Fibroblast of the conjunctiva (primary cell): ENCODE measurements at places on chromosomes 6 and 20.

DNA sequence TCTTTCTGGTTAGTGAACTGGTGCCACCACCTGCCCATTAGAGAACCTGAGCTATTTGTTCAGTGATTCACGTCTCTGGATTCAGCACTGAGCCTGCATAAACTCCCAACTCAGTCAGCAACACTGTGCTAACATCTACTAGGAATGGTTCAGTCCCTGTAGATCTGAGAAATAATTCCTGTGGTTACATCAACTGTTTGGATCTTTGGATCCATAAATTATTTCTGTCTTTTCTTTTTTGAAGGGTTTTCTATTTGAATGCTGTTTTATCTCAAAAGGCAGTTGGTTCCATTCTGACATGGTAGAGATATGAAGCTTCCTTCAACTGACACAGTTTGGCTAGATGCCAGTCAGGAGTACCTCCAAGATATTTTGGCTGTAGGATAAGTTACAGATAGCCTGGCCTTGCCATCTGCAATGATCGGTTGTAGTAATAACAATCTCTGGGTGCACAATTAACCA lies 125.9 kb downstream of the TRMT11 start:
- no peak for DNase-seq

DNA sequence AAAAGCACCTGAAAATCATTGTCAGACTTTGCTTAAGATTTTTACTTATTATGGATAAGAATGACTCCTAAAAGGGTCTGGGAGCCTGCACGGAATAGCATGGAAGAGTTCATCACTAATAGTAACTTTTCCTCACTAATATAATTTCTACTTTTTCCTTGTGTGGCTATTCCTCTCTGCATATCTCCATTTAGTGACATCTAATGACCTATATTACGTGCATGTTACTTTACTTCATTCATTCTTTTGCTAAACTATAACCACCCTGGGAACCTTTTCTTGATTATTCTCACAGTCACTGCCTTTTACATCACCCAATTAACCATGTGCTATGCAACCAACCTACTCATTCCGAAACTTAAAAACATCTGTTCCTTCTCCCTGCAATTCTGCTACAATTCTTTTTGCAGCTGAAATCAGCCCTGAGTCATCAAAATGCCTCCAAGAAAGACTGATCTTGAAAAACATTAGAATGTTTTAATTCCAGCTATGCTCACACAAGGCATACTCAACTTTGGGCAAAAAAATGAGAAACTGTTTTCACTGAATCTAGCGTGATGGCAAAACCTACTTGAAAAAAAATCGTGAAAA lies 313.3 kb downstream of the RNGTT start:
- DNase-seq = peak; percentile 70

GRCh38 chr20:25247518-25247955 lies 348 bp upstream of the PYGB start:
- no peak for DNase-seq

DNA sequence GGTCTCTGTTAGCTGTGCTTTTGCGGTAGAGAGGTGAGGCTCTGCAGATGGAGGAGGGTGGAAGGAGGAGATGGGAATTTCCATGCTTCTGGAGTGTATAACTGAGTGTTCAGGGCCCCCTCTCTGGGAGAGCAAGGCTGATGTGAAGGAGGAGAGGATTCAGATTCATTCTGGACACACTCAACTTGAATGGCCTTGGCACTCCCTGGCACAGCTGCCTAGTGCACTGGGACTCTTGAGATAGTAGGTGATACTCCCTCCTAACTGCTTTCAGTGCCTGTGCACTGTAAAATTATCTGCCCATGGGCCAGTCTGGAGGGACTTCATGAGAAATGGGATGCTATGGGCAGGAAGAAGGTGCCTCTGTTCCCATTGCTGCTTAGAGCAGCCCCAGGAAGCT lies 54.2 kb upstream of the MYL9 start:
- DNase-seq = no peak

DNA sequence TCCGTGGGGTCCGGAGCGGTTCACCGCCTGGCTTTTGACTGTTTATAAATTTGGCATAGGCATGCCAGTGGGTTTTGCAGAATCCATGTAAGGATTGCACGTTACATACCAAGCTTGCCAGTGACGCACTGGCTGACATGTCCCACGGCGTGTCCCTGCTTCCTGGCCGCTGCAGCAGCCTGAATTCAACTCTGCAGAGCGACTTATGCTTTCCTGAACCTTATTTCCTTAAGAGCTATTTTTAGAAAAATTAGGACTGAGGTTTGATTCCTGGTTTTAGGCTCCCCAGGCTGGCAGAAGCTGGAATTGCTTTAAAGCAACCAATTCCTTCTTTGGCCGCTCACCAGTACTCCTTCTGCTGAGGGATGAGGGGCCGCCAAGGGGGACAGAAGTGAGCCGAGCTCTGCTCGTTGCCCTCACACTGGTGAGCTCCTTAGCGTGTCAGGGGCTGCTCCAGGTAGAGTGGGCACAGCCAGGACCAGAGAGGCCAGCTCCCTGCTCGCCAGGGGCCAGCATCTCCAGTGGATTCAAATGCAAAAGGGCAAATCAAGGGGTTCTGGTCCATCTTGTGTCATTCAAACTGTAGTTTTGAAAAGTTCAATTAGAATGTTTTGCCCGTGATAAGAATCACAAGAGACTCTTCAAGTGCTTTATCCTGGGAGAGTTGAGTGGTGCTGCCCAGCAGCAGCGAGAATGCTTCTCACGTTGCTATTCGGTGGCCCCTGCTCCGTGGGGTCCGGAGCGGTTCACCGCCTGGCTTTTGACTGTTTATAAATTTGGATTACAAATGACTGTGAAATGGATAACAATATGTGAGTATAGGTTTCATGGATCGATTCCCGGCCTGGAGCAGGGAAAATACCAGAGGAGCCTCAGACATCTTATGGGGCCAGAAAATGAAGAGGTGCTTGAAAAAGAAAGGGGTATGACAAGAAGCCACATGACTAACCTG lies 17.5 kb upstream of the IRF4 start:
- no peak for DNase-seq

DNA sequence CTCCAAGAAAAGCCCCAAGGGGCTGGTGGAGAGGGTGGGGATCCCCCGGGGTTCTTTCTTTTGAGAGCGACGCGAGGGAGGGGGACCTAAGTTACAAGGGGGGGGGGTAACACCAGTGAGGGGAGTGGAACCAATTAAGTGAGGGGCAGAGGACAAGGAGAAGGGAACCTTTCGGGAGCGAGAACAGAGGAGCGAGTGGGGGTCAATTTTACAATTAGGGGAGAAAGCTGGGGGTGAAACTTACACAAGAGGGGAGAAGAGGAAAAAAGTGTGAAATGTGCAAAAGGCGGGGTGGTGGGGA lies 548 bp downstream of the SALL4 start:
- DNase-seq = no peak

DNA sequence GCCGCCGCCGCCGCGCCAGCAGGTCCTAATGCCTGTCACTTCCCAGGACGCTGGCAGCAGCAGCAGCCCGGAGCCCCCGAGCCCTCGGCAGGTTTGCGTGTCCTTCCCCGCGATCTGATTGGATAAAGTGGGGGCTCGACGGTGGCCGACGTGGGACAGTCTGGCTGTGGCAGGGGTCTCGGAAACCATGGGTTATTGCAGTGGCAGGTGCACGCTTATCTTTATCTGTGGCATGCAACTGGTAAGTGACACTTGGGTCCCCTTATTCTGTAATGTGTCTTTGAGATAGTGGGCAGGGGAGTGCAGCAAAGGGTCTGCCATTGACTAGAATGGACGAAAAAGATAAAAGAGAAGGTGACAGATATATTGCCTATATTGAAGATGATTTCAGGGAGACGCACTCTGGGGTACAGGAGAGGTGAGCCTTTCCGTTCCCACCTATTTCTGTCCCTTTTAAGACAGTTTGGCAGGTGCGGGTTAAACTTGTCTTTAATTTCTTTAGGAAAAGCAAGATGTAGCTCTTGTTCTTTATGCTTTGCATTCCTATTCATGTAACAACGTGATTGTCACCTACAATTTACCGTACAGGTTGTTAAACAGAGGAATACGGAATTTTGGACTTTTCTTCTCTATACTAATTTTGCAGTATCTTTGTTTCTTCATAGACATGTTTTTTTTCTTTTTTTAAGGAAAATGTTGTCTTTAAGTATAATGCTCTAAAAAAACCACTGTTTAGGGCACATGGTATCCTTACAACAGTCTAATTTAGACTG lies 535 bp downstream of the NKAIN2 start:
- DNase-seq = no peak
